ENCODE measurements at places on chromosomes 4 and X.

DNA sequence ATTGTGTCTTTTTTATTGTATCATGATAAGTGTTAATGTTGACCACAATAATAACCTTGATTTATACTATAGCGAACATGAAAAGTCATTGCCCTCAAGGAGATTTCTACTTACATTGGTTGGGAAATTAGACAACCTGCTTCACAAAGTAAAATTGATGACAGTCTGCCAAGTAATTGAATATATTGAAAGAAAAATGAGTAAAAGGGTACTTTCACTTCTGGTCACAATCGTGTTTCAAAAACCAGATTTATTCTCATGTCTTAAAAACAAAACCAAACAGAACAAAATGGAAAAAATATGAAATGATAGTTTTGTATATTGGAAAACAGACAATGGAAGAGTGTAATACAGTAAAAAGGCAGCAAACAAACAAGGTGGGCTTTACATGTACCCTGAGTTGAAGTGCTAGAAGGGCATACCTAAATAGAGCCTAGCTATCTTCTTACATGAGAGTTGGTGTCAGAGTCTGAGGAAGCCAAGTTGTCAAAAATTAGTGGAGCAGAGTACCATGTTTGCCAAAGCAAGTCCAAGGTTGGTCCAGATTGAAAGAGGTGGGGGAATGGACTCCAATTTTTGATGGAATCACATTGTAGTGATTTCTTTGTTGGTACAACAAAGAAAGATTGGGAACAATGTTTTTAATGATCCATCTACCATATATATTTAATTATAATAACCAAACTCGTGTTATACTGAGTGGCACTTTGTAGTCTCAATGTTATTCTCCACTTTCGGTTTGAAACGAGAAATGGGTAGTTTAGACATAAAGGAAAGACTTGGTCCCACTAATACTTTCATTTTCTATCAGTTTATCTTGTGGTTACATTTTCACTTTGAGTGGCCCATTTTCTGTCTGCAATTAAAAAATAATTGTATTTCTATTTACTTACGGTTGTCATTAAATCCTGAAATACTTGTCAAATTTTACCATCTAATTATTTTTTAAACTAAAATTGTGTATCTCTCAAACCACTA is 775.6 kb downstream of the STIM2 start:
- DNase-seq = no peak

DNA sequence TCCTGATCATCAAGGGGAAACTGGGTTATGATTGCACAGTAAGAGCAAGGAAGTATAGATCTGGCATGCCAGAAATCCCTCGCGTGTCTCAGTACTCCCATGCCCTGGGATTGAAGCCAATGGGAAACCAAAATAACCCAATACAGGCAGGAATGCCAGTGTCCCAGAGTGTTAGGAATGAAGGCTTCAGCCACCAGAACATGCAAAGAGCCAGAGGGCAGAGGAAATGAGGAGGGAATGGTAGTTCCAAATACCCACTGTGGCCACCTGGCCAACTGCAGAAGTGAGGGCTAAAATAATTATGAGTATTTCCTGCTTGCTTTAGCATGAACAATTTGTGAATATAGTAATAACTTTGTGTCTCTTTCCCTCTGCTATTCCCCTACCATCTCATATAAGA is 12.2 kb downstream of the MTNR1A start:
- DNase-seq = no peak

GRCh38 chrX:57172544-57172943 is 35.3 kb upstream of the SPIN2A start:
- DNase-seq = no peak

DNA sequence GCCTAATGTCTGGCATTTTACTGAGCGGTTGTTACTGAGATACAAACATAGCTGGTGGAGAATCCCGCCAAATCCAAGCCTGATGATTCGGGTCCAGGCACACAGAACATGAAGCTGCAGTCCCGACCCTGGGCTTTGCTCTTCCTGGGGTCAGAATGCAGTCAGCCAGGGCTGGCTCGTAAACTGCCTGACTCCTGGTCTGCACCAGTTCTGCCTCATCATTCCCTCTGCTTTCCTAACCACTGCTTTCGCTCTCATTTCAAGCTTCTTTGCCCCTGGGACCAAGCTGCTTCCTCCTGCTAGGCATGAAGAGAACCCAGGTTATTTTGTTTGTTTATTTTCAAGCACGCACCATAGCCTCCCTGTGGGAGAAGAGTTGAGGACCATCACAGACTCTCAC is 39.3 kb downstream of the GATB start:
- no peak for DNase-seq

- no peak for DNase-seq
Measured at GRCh38 chr4:80295336-80295735, 28.9 kb downstream of the FGF5 start.

GRCh38 chr4:101018836-101019235 is 328.5 kb downstream of the PPP3CA start:
- DNase-seq = no peak

GRCh38 chr4:4995103-4995907 is 24.0 kb downstream of the CYTL1 start:
- DNase-seq = no peak

- DNase-seq = no peak
Measured at GRCh38 chr4:52317361-52317879, 266.3 kb downstream of the SPATA18 start.

Data from stimulated activated CD8-positive, alpha-beta memory T cell treated with anti-CD3 and anti-CD28 coated beads, Interleukin-4, amount 100 ng/mL, for 1 hour (primary cell).